ENCODE measurements at places on chromosomes 12 and 14. TPM values are rescaled to one million over a fixed set of nuclear protein-coding genes. Genes with fewer than 3 reads are reported as not detected.

Gene NANOG
- not detected for polyA plus RNA-seq

Gene SYT1
- not detected for polyA plus RNA-seq

Gene SMAGP
- polyA plus RNA-seq: 10.6 TPM

Gene ZNF605
- 2.1 TPM for polyA plus RNA-seq

Measured in CD4-positive, alpha-beta memory T cell (primary cell).